ENCODE measurements at places on chromosomes 4 and X.

GRCh38 chr4:2792711-2793585, at the start of gene SH3BP2:
TSS of gene SH3BP2 (plus strand) at chr4:2793085. CDS start at chr4:2820618, 27,533 bp downstream.
- peak; percentile 89 for DNase-seq

GRCh38 chrX:5683996-5684395, 544.7 kb downstream of the NLGN4X start:
- no peak for DNase-seq

- no peak for DNase-seq
Observed at GRCh38 chrX:133979641-133980230, 5.7 kb downstream of the GPC3 start.

GRCh38 chrX:46927718-46928117, 15.5 kb downstream of the JADE3 start:
- no peak for DNase-seq

- no peak for DNase-seq
Observed at GRCh38 chr4:129581305-129581704, 485.4 kb downstream of the C4orf33 start.

DNA sequence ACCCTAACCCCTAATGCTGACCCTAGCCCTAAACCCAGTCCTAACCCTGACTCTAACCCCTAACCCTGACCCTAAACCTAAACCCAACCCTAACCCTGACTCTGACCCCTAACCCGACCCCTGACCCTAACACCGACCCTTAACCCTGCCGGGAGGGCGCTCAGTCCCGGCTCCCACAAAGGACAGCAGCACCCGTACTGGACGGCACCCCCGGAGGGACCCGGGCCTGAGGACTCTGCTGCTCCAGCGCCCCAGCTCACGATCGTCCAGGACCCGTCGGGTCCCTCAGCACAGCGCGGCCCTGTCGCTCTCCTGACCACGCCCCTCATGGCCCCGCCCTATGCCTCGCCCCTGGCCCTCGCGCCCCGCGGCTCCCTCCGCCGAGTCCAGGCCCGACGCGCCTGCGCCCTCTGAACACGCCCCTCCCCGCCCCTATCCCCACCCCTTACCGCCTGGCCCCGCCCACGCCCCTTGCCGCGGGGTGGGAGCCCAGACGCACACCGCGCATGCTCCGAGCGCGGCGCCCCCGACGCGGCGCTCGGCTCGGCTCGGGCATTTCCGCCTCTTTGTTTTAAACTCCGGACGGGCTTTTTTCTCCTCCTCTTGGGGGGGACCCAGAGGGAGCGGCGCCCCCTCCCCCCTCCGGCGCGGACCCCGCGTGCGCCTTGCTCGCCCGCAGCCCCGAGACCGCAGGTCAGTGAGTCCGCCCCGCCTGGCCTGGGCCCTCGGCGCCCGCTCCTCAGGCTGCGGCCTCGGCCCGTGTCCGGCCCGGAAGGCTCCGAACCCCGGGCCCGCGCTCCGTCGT, at the start of gene PCGF3:
TSS of gene PCGF3 (plus strand) at position 555 of the 805 bp plus-strand sequence. CDS start 27,849 bp downstream, outside the sequence.
- DNase-seq, result peak; percentile 99

DNA sequence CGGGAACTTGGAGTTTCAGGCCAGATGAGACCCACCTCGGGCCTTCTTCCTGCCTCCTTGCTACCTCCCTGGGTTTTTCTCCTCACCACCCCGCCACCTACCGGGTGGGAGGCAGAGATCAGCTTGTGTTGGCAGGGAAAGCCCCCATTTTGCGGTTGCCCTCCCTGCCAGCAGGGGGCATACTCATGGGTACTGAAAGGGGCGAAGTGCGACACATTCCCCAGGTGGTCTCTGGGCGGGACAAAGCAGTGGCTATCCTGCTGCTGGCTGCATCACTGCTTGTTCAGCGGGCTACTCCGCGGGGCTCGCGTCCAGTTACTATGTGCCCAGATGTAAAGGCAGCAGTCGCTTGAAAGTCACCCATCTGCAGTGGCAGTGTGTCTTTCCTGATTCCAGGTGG, 330.3 kb downstream of the PDHA2 start:
- DNase-seq, result peak; percentile 10

- no peak for DNase-seq
Observed at GRCh38 chrX:10085223-10085622, 71.6 kb upstream of the CLCN4 start.

- DNase-seq, result no peak
Observed at GRCh38 chr4:108010167-108010566, 20.5 kb downstream of the HADH start.

DNA sequence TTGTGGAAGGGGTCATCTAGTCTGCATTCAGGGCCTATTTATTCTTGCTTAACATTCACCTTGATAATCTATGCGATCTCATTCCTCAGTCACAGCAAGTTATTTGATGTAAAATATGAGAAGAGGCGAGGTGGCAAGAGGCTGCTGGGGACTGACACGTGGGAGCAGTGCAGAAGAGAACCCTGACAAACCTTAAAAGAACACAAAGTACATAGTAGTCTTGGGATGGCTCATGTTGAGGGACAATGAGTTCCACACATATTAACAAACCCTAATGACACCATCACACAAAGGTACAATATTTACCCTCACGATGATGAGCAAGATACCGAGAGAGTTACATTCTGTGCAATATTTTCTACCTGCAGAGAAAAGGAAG, 57.5 kb downstream of the MAML3 start:
- DNase-seq, result no peak

GRCh38 chr4:73479323-73479722, 2.2 kb upstream of the AFM start:
- no peak for DNase-seq

DNA sequence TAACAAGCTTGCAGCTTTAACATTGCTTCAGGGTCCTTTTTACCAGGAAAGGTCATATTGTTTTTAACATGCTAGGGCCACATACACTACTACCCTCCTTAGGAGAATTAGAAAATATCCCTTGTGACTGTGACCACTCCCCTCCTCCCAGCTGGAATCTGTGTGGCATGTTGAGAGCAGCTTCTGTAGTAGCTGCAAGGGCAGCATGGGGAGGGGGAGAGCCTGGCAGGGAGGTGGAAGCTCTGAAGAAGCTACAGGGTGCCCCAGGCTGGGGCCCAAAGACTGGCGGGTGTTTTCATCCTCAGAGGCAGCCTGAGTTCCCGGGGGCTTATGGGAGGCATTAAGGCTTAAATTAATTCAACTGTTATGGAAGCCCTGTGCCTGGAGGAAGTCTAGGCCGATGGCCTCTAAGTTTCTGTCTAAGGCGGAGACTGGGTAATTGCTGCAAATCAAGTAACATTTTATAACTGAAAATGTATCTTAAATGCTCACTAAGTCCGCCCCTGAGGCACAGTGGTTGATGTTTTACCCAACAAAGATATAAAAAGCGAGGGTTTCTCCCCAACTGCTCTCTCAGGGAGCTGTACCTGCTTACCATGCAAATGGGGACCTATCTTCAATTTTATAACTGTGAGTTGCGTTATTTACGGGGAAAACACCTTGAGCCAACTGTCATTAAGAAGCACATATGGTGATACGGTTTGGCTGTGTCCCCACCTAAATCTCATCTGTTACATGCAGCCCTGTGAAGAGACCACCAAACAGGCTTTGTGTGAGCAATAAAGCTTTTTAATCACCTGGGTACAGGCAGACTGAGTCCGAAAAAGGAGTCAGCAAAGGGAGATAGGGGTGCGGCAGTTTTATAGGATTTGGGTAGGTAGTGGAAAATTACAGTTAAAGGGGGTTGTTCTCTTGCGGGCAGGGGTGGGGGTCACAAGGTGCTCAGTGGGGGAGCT, 37.4 kb upstream of the STS start:
- DNase-seq, result peak; percentile 54
